ENCODE measurements at places on chromosomes 7 and 10.

- peak; percentile 73 for DNase-seq
Observed at GRCh38 chr7:36686499-36686898, 37.8 kb downstream of the AOAH start.

- no peak for DNase-seq
Observed at GRCh38 chr7:118352867-118353453, 128.5 kb downstream of the ANKRD7 start.

- peak; percentile 90 for DNase-seq
Observed at GRCh38 chr10:21495752-21496342, 29.6 kb downstream of the SKIDA1 start.

DNA sequence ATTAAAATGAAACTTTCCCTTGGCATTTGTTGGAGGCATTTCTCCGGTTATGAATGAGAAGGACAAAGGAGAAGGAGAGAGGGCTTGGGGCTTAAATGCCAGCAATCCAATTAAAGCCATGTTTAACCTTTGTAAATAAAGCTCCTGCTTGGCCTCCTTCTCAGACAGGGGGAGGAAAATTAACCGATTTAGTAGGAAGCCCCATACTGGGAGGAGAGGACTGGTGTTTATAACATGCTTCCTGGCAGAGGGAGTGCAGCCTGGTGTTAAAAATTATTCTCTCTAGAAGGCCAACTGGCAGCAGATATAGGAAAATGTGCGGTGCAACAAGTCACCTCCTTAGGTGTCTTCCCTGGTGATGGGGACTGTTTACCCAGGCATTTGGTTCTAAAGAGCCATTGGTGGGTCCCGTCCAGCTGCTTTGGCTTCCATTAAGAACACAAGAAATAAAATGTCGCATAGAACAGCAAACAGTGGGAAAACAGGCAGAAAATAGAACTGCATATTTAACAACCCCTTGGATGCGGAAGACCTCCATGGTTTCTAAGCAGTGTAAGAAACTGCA is 846.5 kb downstream of the TYW1 start:
- DNase-seq = no peak

DNA sequence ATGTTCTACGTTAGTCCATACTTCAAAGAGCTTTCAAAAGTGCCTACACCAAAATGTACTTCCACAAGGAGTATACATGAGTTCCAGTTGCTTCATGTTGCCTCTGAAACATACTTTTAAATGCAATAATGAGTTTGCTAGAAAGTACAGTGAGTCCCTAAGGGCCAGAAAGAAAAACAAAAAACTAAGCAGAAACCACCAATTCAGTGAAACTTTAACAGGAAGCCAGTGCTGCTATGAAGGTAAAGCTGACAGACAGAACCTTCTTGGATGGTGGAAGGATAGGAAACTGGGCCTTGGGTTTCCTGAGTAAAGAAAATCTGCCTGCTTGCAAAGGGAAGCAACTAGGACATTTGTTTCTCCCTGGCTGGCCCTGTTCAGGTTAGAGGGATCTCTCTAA is 104.2 kb downstream of the CTTNBP2 start:
- DNase-seq = no peak

DNA sequence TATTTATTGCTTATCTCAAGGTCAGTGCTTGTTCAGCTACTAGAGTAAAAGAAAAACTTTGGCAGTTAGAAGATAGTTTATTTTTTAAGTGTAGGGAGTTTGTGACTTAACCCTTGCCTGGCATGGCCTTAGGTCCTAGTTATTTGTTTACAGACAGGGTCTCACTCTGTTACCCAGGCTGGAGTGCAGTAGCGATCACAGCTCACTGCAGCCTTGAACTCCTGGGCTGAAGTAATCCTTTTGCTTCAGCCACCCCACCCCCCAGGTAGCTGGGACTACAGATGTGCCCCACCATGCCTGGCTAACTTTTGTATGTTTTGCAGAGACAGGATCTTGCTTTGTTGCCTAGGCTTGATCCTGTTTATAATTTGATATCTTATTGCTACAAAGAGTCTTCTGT is 4.2 kb downstream of the ANLN start:
- DNase-seq = no peak

DNA sequence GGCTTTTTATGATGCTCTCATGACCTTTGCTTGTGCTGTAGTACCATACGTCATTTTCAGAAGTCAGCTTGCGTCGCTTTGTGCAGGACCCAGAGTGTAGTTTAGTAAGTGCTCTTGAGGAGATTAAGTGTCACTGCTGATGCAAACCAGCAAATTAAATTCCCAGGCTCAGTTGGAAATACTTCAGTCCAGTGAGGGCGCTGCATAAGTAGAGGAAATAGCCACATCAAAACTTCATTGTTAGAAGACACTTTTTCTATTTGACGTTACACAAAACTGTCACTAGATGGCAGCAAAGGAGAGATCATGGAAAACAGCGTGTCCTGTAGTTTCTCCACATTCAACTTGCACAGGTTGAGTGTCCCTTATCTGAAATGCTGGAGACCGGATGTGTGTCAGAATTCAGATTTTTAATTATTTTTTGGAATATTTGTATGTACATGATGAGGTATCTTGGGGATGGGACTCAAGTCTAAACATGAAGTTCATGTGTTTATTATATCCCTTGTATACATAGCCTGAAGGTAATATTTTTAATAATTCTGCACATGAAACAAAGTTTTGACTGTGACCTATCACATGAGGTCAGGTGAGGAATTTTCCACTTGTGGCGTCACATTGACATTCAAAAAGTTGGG is 7.9 kb downstream of the ZNF22 start:
- peak; percentile 8 for DNase-seq

DNA sequence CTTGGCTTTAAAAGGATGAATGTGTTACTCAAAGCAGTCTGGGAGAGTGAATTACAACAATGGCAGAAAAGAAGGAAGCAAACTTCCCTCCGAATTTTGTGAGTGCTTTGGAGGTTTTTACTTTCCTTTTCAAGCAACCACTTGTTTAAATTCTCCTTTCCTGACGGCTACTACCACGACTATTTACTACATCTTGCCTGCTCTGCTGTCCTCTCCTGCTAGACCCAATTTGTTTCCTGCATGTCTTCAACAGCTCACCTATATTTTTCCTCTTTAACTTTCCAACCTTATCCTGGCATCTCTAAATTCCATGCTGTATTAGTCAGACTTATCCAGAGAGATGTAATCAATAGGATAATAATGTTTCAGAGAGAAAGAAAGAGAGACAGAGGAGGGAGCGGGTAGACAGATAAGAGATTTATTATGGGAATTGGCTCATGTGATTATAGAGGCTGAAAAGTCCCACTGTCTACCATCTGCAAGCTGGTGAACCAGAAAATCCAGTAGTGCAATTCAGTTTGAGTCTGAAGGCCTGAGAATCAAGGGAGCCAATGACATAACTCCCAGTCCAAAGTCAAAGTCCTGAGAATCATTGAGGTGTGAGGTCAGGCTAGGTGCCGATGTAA is 42.8 kb upstream of the SLC13A1 start:
- no peak for DNase-seq
